Hepatocyte (in vitro differentiated cells): ENCODE measurements at places on chromosomes 3 and 15. TPM values are rescaled to one million over a fixed set of nuclear protein-coding genes. Genes with fewer than 3 reads are reported as not detected.
A peak's percentile ranks its signal among the peaks of the same experiment; 100 is the strongest.

Gene CNTN3
- 10.5 and 12.1 TPM in 2 replicates for total RNA-seq

Gene INSYN1
- 1.3 and 3.3 TPM in 2 replicates for total RNA-seq

Gene CYFIP1
- 83.4 and 92.2 TPM in 2 replicates for total RNA-seq

DNA sequence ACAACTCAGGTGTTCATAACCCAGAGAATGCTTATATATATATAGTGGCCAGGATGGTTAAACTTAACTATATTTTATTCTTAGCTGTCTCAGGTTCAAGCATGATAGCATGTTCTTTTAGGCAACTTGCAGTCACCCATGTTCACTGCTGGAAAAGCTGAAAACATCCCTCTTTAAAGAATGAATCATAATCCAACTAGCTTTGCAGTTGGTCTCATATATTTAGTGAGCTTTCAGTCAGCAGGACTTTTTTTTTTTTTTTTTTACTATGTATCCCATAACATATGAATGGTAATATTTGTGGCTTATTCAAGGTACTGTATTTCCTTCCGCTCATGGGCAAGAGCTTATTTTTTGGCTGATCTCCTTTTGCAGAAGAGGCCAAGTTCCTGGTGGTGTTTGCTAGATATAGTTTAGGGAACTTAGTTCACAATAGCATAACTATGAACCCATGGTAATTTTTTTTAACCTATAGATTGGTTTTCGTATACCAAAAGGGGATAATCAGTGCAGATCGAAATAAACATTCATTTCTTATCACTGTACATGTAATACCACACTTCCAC lies 77.6 kb downstream of the CMSS1 start:
- H3K27ac ChIP-seq: peak overlapping the region; percentile 71
- DNase-seq: no peak
- H3K4me3 ChIP-seq: no peak overlapping the region
- H3K36me3 ChIP-seq: no peaks in the 10 kb centered on the region
- no peaks in the 10 kb centered on the region for H3K4me1 ChIP-seq

GRCh38 chr3:188890572-188891270 lies 281.1 kb upstream of the TPRG1 start:
- H3K4me3 ChIP-seq: no peak overlapping the region
- no peaks in the 10 kb centered on the region for H3K27me3 ChIP-seq
- H3K36me3 ChIP-seq: no peaks in the 10 kb centered on the region
- DNase-seq: no peak
- H3K27ac ChIP-seq: no peak overlapping the region
- no peaks in the 10 kb centered on the region for H3K4me1 ChIP-seq

GRCh38 chr15:86044981-86045380 lies 34.7 kb upstream of the AGBL1 start:
- no peak for DNase-seq
- H3K4me1 ChIP-seq: peaks cover 3% of the 10 kb centered on the region
- no peaks in the 10 kb centered on the region for H3K36me3 ChIP-seq
- H3K4me3 ChIP-seq: no peak overlapping the region
- H3K27me3 ChIP-seq: no peaks in the 10 kb centered on the region

DNA sequence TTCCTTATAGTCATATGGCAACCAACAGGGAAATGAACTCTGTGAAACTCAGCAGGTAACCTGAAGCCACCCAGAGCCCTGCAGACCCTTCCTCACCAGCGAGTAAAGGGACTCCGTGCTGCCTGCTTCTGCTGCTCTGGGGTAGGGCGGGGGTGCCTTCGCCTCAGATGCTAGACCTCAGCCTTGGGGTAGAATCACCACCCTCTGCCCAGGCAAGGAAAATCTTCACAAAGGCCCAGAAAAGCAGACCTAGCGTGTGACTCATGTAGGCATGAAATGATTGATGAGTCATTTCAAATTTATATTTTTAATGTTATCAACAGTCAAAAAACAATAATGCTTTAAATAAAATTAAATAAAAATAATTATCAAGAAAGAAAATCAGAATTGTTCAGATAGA lies 6.6 kb downstream of the STIMATE start:
- no peaks in the 10 kb centered on the region for H3K36me3 ChIP-seq
- no peak overlapping the region for H3K4me3 ChIP-seq
- H3K27ac ChIP-seq: peak overlapping the region; percentile 78
- peaks cover 37% of the 10 kb centered on the region for H3K4me1 ChIP-seq

GRCh38 chr15:58398643-58399042 lies 33.1 kb upstream of the LIPC start:
- H3K4me3 ChIP-seq: no peak overlapping the region
- no peaks in the 10 kb centered on the region for H3K36me3 ChIP-seq

- no peak overlapping the region for H3K4me3 ChIP-seq
- H3K27me3 ChIP-seq: no peaks in the 10 kb centered on the region
- no peak overlapping the region for H3K27ac ChIP-seq
Measured at GRCh38 chr3:63644212-63644797, 8.2 kb upstream of the SNTN start.

DNA sequence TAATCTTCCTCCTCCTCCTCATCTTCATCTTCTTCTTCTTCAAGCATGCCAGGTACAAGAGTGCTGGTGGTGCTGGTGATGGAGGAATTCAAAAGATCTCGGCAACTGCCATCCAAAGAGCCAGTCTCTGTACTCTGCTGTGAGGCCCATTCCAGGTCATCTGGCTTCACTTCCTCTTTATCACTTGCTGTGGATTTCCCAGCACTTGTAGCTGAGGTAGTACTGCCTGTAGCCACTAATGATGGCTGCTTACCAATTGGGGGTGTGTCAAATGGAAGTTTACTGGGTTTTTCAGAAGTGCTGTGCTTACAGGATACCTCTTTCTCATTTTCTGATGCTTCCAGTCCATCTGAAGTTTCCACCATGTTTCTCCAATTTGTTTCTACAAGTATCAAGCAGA lies 28.8 kb upstream of the SHC4 start:
- no peak overlapping the region for H3K27ac ChIP-seq
- no peaks in the 10 kb centered on the region for H3K36me3 ChIP-seq
- no peaks in the 10 kb centered on the region for H3K4me1 ChIP-seq
- H3K4me3 ChIP-seq: no peak overlapping the region
- no peaks in the 10 kb centered on the region for H3K27me3 ChIP-seq

DNA sequence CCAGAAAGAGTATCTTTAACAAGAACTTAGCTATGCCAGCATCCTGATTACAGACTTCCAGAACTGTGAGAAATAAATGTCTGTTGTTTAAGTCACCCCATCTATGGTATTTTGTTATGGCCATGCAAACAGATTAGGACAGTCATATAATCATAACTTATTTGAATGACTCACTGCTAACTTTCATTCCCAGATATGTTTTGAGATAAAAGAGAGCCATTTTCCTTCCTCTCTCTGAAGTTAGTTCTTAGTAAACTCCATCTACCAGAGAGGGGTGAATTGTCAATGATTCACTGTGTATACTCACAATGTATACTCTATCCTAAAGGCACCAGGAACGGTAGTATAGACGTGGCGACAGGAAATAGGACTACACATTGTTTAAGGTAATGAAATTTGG lies 179.4 kb upstream of the DPH6 start:
- H3K4me3 ChIP-seq: no peak overlapping the region
- DNase-seq: no peak
- no peaks in the 10 kb centered on the region for H3K36me3 ChIP-seq

- H3K4me1 ChIP-seq: peaks cover 43% of the 10 kb centered on the region
- H3K27me3 ChIP-seq: no peaks in the 10 kb centered on the region
- no peak overlapping the region for H3K4me3 ChIP-seq
- H3K36me3 ChIP-seq: no peaks in the 10 kb centered on the region
- no peak for DNase-seq
- H3K27ac ChIP-seq: peak overlapping the region; percentile 79
Measured at GRCh38 chr15:85625856-85626255, 168.9 kb downstream of the KLHL25 start.

GRCh38 chr3:159534496-159534895 lies 454.1 kb upstream of the IL12A start:
- no peaks in the 10 kb centered on the region for H3K4me1 ChIP-seq
- H3K4me3 ChIP-seq: no peak overlapping the region
- DNase-seq: no peak
- H3K27me3 ChIP-seq: no peaks in the 10 kb centered on the region

- H3K4me3 ChIP-seq: no peak overlapping the region
- H3K36me3 ChIP-seq: no peaks in the 10 kb centered on the region
- no peaks in the 10 kb centered on the region for H3K4me1 ChIP-seq
- DNase-seq: peak; percentile 16
- H3K27me3 ChIP-seq: no peaks in the 10 kb centered on the region
- no peak overlapping the region for H3K27ac ChIP-seq
Measured at GRCh38 chr3:182585532-182586150, 207.7 kb upstream of the ATP11B start.

DNA sequence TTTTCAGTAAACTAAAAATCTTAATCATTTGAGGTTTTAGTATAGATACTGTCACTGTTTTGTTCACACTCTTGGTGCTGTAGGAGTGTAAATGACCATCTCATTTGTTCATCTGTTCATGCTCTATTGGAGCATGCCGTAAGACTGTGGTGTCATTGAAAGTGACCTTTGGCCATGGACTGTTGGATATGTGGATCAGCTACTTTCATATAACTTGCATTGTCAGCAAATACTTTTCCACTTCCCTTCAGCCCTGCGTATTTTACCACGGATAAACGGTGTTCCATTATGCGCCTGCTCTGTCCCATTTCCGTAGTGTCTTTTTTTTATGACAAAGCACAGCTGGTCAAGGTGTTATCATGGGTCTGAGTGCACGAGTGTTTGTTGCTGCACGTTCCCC lies 32.6 kb upstream of the SENP5 start:
- no peak overlapping the region for H3K4me3 ChIP-seq
- no peaks in the 10 kb centered on the region for H3K36me3 ChIP-seq
- no peaks in the 10 kb centered on the region for H3K27me3 ChIP-seq
- DNase-seq: peak; percentile 24
- H3K27ac ChIP-seq: peak overlapping the region; percentile 19
- no peaks in the 10 kb centered on the region for H3K4me1 ChIP-seq

GRCh38 chr3:44045476-44046275 lies 196.0 kb upstream of the TOPAZ1 start:
- H3K27ac ChIP-seq: no peak overlapping the region
- H3K4me1 ChIP-seq: no peaks in the 10 kb centered on the region
- H3K36me3 ChIP-seq: no peaks in the 10 kb centered on the region
- H3K4me3 ChIP-seq: no peak overlapping the region
- H3K27me3 ChIP-seq: no peaks in the 10 kb centered on the region
- DNase-seq: peak; percentile 53
